Stimulated activated CD8-positive, alpha-beta memory T cell treated with anti-CD3 and anti-CD28 coated beads, Interleukin-7, amount 100 ng/mL, for 4 hours (primary cell): ENCODE measurements at places on chromosomes 3 and 15.

- no peak for DNase-seq
Observed at GRCh38 chr3:107263269-107264021, 113.8 kb upstream of the CCDC54 start.

DNA sequence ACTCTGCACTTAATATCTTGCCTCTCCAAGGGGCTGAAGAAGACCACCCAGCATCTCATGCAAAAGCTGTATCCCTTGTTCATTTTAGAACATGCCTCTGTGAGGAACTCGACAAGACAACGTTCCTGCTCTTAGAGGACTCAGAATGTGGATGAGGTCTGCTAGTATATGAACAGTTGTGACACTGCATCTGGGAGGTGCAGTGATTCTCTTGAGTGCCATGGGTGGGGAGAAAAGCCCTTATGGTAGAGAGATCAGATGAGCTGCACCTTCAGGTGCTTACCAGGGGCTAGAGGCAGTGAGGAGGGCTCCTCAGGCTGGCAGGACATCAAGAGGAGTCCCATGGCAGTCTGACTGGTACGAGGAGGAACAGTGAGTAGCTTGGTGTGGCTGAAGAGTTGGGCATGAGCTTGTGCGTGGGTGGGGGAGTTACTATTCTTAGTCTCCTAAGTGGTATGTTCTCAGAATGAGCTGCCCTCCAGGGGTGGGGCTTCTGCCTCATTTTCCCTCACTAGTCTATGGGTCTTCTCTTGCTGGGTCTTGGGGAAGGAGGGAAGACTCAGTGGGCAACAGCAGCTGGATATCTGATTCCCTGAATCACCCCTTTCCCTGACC, 56.7 kb upstream of the ATP2B2 start:
- no peak for DNase-seq

DNA sequence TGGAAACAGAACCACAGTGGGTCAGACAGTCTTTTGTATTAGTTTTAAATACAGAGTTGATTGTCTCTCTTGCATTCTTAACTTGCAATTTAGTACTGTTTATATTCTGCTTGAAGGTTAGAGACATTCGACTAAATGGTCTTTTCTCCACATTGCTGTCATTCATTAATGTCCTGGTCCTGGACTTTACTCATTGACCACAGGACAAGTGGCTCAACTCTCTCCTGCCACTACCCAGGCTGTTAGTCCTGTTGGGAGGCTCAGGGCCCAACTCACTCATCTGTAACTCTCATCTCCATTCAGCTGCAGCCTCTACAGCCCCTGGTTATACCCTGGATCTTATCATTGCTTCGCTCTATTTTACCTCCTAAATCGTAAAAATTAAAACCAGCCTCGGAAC, 427.4 kb downstream of the LPP start:
- DNase-seq: no peak

GRCh38 chr3:14403619-14404155, 1.3 kb downstream of the SLC6A6 start:
- DNase-seq: no peak

GRCh38 chr15:27410996-27411605, 440.1 kb downstream of the GABRG3 start:
- no peak for DNase-seq

- DNase-seq: no peak
Observed at GRCh38 chr15:84699538-84700191, 16.3 kb downstream of the SEC11A start.

GRCh38 chr3:115685097-115685496, 61.8 kb downstream of the GAP43 start:
- DNase-seq: no peak

DNA sequence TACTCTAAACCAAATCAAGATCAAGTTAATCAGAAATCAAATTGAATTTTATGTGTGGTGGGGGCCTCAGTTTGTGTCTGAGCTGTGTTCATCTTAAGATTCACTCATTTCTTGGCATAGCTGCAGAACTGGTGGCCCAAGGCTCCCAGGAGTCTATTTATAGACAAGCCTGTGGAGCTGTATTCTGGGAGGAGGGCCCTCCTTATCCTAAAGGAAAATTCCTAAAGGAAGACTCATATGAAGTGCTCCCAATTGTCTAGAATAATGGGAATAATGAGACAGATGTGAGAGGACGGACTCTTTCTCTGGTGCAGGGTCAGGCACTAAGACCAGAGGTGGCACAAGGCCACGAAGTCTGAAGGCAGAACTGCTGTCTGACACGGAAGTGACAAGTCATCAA, 38.9 kb downstream of the C3orf85 start:
- DNase-seq: no peak

GRCh38 chr15:80783260-80783659, 4.1 kb downstream of the CEMIP start:
- DNase-seq: no peak

DNA sequence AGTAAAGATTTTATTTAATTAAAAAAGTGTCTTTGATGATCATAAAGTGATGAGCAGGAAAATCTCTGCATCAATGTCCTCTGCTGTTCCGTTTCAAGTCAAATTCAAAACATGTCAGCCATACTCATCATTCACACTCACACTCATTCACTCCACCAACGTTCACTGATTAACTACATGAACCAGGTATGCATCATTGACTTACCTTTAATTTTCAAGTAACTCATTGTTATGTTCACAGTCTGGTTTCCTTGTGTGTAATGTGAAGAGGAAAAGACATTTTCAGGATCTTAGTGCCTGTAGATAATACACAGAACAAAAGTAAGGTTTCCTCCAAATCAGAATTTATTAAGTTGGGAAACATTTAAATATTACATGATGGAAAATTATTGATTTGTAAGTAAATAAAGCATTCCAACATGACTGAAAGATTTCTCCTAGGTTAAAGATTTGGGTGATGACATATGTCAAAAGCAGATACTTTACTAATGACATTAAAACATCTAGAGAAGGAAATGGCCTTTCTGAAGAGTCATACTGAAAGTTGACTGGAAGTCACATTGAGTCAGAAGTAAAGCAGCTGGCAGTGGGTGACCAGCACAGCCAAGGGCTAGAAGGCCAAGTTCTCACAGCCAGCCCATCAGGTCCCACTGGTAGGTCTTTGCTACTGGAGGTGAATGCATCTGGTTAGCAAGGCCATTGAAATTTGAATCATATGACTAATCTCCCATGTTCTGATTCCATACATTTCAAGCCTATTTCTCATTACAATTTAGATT, 251.9 kb downstream of the CDIN1 start:
- DNase-seq: no peak

DNA sequence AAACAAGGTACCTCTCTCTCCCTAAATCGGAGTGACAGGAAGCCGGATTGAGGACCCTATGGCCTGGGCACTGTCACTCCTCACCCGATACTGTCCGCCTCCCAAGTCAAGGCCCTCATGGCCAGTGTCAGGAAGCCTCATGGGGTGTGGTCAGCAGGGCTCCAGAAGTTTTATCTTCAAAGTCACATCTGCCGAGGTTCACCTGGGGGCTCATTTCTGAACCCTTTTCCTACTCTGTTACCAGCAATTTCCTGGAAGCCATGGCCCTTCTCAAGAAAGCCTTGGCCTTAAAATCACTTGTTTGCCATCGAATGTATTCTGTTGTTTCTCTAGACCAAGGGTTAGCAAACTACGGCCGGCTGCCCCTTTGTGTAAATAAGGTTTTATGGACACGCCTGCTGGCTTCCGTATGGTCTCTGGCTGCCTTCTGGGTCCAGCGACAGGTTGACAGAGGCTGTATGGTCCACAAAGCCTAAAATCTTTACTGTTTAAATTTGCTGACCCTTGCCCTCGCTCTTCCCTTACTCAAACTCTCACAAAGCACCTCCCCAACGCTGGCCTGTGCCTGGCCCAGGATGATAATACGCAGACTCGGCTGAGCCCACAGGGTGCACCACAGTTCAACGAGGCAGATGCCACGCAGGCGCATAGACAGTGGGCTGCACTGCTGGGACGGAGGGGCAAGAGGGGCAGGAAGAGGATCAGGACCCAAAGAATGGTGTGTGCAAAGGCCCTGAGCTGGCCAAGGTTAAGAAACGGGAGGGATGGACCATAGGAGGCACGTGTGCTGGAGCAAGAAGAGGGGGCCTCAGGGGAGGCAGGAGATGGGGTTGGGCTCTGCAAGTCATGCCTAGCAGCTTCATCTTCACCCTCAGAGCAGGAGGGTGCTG, 24.7 kb upstream of the DUSP7 start:
- no peak for DNase-seq

DNA sequence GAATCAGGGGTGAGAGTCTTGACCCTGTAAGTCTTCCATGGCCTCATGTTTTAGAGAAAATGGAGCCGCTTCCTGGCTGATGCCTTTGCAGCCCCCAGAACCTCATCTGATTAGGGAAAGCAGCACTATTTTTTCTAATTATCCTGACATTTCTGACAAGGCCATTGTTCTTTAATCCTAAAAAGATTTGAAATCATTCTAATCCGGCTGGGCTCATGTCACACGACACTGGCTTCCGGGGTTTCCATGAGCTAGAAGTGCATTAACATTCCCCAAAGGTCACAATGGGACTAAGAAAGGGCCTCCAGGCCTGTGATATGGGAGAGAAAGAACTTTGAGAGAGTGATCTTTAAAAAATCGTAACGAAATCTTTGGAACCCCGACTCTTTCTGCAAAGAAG, 33.1 kb downstream of the RBP2 start:
- DNase-seq: no peak

- no peak for DNase-seq
Observed at GRCh38 chr3:142787719-142788118, 63.9 kb downstream of the TRPC1 start.

DNA sequence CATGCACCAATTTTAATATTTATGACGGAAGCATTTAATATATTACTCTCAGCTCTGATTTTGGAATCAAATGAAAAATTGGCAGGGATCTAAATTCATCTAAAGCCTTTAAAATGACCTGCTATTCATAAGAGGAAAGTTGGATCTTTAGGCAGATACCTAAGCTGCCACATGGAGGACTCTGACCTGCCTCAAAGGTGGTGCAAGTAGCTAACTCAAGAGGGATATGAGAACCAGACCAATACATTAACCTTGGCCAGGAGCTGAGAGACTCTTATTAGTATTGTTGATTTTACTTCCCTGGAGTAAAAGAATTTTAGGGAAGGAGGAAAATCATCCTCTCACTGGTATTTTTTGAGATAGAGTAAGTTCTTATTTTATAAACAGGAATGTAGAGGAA, 17.7 kb downstream of the ZNF654 start:
- no peak for DNase-seq

DNA sequence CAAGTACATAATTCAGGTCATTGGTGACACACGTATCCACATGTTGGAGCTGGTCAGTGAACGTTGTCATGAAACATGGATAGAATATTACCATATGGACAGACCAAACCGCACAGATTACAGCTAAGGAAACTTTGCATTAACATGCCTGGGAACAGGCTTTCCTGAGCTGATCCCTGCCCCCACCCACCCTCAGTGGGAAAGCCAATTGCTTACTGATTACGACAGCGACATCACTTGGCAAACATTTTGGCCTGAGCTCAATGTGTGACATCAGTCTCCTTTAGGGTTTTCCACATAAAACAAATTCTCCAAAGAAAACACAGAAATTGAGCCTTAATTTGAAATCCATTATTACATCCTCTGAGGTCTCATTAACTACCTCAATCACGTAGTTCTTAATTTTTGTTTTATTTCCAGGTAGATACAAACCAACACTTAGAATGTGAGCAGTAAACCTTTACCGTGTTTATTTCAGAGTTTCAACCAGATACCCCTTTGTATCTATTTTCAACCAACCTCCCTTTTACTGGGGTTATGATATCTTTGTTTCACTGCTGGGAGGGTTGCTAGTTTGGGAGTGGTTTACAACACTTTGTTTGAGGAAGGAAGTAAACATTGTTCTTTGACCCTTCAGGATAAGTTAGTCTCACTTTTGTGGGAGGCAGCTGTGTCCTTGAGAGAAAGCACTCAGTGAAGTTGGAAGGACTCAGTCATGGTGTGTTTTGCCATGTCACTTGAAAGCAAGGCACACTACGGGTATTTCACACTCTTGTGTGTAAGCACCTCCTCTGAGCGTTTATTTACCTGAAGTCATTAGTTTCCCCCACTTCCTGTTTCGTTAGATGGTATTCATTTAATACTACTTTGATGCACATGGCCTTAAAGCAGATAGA, 103.1 kb downstream of the CMSS1 start:
- DNase-seq: no peak

DNA sequence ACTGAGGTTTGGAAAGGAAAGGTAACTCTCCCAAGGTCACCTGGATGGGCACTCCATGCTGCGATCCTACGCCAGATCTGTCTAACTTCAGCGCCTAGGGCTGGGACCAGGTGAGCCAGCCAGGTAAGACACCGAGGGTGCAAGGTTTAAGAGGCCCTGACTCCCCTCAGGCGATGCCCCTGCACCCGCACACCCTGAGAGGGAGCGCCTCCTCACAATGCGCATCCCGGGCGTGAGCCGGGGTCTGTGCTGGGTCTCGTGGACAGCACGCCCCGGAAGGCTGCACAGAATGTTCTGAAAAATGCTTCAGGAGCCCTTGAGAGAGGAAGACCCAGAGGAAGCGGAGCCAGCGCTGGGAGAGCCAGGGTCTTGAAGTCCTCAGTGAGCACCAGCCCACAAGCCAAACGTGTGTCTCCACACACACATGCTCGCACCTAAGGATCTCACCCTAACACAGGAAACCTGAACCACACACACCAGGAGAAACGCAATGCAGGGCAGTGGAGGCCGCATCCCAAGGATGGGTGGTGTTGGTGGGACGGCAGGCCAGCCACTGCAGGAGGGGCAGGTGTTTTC, 142.0 kb downstream of the ADAMTS17 start:
- DNase-seq: no peak

- no peak for DNase-seq
Observed at GRCh38 chr3:129417326-129417725, 11.1 kb downstream of the EFCAB12 start.

- DNase-seq: no peak
Observed at GRCh38 chr15:68303560-68304436, 26.3 kb downstream of the FEM1B start.

DNA sequence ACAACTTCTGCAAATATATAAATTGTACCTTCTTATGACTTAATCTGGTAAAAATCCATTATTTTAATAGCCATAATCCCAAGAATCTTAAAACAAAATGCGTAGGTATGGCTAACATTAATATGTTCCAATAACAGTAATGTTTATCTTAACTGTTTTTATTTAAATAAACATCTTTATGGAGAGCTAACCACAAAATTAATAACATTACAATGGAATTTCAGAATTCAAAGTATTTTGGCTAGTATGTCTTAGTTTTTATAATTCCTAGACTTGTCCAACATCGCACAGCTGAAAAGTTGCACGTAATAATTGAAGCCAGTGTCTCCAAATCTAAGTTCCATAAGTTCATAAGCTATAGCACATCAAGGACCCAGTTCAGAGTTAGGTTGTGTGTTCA, 47.6 kb downstream of the ANKRD28 start:
- no peak for DNase-seq

DNA sequence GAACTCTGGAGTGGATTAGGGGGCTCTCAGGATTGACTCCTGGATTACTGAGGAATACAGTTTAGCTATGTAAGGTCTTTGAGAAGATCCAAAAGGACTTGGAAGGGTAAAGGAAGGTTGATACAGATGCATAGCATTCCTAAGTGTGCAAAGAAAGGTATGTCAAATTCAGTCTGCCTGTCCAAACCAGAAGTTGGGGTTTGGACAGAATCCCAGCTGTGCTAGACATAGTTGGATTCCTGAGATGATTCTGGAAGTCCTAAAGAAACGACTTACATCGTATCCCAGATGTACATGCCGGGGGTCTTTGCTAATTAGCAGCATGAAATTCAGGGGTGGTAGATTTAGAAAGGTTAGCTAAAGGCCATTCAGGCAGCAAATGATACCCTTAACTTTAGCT, 97.7 kb upstream of the TSPAN3 start:
- no peak for DNase-seq

GRCh38 chr15:28208583-28208982, 109.5 kb upstream of the OCA2 start:
- DNase-seq: no peak

- no peak for DNase-seq
Observed at GRCh38 chr3:186359078-186359477, 3.0 kb downstream of the DGKG start.
